ENCODE measurements at places on chromosomes 4 and X.
A peak's percentile ranks its signal among the peaks of the same experiment; 100 is the strongest.

GRCh38 chr4:76003035-76003434, 4.3 kb downstream of the CXCL9 start:
- DNase-seq = no peak

- no peak for DNase-seq
These were observed 103.3 kb downstream of the DCLK2 start for GRCh38 chr4:150181536-150181935.

- DNase-seq = no peak
These were observed 580.8 kb downstream of the CENPC start for GRCh38 chr4:66964467-66964866.

- no peak for DNase-seq
These were observed 296.5 kb downstream of the PPP3CA start for GRCh38 chr4:101050837-101051205.

GRCh38 chrX:130171446-130172126, at the start of gene RAB33A:
TSS of gene RAB33A (plus strand) at chrX:130171962. CDS start at chrX:130172063, 101 bp downstream.
- DNase-seq = peak; percentile 27

DNA sequence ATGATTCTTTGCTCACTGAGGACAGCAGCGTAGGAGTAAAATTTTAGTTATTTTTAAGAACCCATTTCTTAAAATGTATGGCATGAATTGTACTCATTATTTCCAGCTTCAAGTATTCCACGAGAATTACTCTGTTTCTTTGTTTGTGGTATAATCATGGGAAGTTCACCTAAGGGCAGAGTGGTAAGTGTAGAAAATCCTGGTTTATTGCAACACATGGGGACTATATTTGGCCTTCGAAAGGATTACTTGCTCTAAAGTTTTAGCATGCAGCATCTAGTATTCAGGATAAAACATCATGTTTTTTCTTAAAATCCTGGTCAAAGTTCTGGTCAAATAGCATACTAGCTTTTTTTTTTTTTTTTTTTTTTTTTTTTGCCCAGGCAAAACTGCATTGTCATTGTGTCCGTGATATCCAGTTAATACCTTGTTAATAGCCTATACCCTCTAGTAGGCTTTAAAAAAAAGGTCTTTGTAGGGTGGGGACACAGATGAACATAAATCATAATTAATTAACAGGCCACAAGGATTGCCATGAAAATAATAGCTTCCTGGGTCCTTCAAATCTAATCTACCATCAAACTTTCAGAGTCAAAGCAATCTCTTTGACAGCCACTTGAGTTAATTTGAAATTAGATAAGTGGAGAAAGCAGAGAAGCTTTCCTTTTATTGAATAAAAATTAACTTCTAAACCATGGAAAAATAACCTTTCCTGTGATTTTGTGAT, 44.6 kb upstream of the VEGFC start:
- no peak for DNase-seq

- no peak for DNase-seq
These were observed 217.3 kb downstream of the DKK2 start for GRCh38 chr4:106818764-106819163.

DNA sequence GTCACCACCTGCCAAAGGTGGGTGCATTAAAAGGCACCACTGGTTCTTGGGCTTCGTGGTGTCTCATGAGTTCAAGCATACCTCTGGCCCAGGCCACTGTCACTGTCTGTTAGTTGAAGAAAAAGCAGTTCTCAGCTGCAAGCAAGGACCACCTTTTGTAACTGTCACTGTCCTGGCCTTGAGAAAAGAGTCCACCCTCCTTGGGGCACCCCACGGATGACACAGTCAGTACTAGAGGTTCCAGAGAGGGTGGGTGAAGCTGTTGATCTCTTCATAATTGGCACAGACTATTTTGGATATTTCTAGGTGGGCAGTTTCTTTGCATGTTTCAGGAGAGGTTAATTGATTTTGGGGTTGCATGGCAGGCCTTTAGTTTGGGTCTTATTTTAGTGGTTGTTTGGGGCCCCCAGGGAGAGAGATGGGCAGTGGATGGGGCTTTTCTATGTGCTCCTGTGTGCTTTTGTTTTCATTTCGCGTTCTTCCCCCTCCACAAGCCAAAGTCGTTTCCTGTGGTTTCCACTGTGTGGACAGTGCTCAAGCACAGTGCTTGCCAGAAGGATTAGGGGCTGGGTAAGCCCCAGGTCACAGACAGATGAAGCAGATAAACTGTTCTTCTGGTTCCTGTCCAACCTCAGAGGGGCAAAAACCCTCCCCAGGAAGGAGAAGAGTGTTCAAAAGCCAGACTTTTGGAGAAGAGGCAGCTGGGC, 156.2 kb upstream of the PPP1R2C start:
- DNase-seq = no peak

- DNase-seq = no peak
These were observed 4.0 kb upstream of the NKX3-2 start for GRCh38 chr4:13548059-13548983.

GRCh38 chr4:48071191-48071590, 54.6 kb downstream of the NIPAL1 start:
- no peak for DNase-seq

- DNase-seq = no peak
These were observed 11.3 kb downstream of the FAM241A start for GRCh38 chr4:112156553-112156952.

DNA sequence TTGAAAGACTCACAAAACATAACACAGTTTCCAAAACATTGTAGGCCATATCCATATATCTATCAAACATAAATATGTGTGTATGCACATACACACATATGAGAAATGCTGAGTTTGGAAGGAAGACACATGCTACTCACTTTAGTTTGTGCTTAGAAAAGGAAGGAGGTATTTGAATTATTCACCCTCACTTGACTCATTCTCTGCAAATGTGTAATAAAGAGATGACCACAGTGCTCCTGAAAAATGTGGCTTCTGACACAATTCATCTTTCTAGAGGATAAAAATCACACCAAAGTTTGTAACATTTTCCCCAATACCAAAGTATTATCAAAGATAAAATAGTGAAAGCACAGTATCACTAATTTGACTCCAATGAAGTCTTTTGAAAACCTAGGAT, 950.1 kb downstream of the FAT4 start:
- no peak for DNase-seq

- no peak for DNase-seq
These were observed 222.1 kb upstream of the TAPT1 start for GRCh38 chr4:16448241-16448840.

DNA sequence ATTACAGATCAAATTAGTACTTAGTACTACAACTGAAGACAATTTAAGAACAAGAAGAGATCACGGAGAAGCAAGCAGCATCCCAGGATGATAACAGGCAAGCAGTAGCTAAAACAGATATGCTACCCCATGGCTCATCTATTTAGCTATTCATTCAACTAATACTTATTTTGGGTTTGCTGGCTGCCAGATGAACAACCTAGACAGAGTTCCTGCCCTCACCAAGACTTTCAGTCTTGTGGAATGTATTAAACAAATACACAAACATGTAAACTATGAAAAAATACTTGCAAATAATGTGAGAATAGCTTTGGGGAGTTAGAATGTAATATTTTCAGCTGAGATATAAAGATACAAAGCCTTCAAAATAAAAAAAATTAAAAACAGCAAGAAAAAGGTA, 2.4 kb upstream of the CORIN start:
- no peak for DNase-seq

DNA sequence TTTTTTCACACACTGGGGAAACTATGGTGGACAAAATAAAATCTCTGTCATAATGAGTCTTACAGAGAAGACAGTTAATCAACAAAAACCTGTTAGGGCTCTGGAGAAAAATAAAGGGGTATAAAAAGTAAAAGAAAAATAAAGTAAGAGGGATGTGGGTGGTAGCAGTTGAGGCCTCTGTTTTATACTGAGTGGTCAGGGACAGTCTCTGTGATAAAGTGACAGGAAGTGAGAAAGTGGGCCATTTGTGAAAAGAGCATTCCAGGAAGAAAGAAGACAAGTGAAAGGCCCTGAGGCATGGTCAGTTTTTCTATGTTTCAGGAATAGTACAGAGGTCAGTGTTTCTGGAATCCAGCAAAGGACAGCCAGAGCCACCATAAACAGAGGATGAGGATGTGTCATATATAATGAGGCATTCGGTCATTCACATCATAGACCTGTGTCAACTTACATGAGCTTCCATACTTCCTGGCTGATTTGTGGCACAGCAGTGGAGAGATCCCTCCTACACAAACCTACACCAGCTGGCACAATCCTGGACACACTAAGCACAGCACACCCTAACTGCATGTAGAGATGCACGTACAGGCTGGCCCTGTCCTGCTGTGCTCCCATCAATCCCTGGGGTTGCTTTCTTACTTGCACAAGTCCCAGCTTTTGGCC, 64.4 kb upstream of the NAP1L5 start:
- no peak for DNase-seq

- no peak for DNase-seq
These were observed 35.7 kb upstream of the FHDC1 start for GRCh38 chr4:152900395-152900794.

- no peak for DNase-seq
These were observed 168.8 kb upstream of the PDE5A start for GRCh38 chr4:119797238-119797894.

DNA sequence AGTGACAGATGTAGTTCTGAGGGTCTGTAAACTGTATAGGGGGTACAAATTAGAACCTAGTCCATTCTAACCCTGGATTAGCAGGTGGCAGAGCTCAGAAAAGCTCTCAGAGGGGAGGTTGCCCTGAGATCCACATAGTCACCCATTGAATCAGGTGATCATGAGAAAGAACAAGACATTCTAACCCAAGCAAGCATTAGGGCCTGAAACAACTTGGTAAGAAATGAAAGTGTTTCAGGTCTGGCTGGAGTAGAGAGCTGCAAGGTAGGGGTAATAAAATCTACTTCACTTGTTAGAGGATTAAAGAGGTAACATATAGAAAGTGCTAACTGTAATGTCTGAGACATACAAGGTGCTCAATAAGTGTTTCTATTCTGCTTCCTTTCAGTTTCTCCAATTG, 8.8 kb upstream of the BMP2K start:
- DNase-seq = no peak

- DNase-seq = no peak
These were observed 78.6 kb downstream of the CLCN5 start for GRCh38 chrX:50000937-50001542.

GRCh38 chrX:31212856-31213748, 141.3 kb upstream of the FTHL17 start:
- no peak for DNase-seq

GRCh38 chrX:43958529-43958928, 14.7 kb downstream of the NDP start:
- DNase-seq = peak; percentile 4

DNA sequence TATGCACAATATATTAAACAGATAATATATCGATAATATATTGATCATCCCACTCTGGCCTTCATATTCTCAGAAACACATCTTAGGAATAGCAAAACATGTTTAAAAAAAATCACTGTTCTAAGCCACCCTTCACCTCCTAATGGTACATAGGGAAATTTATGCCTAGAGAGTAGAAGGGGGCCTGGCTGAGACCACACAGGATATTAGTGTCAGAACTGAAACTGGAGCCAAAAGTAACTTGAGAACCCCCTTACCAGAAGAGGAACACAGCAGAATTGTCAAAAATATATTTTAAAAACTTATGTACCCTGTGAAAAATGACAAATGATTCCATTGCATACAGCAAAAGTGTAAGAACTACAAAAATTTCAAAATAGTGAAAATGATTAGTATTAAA, 173.1 kb downstream of the VSIG4 start:
- no peak for DNase-seq

DNA sequence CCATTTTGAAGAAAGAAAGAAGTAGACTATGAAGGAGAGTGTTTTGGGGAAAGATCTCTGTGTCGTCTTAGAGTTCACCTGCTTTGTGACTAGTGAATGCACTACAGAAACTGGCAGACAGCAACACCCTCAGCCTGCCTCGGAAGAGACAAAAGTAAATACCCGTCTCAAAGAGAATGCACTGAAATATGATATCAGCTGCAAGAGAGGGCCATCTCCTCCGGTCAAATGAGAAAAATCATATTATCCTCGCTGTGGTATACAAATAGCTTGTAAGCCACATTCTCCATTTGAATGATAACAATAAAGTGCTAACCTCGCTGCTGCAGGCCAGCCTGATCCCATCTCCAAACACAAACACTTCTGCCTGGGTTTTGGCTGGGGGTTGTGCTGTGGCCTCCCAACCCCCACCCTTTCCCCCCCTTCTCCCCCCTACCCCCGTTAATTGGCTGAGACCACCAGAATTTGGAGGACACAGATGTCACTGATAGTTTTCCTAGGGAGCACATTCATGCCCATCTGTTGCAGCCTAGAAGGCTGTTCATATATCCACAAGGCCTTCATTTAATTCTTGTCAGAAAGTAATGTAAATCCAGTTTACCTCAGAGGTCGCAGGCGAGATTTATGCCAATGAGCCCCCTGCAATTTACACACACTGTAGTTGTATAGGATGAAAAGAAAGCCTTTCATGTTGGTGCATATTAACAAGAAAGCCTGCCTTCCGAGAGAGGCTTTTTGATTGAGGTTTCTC, 46.3 kb downstream of the ALPK1 start:
- no peak for DNase-seq

- DNase-seq = no peak
These were observed 523.1 kb downstream of the MID1IP1 start for GRCh38 chrX:39324233-39324930.

DNA sequence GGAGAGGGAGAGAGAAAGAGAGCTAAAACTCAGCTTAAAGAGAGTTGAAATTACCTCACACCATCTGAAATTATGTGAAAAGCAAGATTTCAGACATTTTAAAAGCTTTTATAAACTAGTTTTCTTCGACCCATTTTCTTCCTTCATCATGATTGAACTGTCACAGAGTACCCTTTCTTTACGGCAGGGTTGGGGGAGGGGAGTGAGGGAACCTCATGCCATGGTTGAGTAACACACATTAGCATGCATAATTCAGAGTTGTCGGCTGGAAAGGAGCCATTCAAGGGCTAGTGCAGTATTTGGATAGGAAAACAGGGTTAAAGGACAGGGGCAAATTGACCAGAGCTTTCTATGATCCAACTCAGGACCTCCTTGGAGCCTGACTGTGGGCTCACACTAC, 46.2 kb downstream of the PCDH19 start:
- no peak for DNase-seq

DNA sequence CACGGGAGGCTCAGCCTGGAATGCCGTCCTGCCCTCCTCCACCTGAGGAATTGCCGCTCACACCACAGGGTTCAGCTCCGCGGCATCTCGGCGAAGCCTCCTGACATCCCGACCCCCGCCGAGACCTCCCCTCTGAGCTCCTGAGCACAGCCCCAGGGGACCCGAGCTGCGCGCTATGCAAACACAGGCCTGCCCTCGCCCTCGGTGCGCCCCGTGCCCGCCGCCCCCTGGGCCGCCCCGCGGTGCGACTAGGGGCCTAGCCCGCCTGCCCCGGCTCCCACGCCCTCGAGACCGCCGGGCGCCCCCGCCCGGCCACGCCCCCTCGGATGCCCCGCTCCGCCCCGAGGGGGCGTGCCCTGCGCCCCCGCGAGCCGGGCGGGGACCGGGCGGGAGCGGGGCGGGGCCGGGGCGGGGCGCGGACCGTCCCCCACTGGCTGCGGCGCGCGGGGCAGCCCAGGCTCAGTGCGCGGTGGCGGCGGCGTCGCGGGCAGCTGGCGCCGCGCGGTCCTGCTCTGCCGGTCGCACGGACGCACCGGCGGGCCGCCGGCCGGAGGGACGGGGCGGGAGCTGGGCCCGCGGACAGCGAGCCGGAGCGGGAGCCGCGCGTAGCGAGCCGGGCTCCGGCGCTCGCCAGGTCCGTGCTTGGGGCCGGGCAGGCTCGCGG, at the start of gene FGFR3:
Gene FGFR3 (plus strand): TSS at position 462 of the 664 bp plus-strand sequence. CDS start 642 bp downstream, outside the sequence.
- DNase-seq = peak; percentile 37

- DNase-seq = no peak
These were observed 156.4 kb downstream of the TSPAN5 start for GRCh38 chr4:98502031-98502430.
